Esophagus muscularis mucosa (tissue), 4 donors: ENCODE measurements at places on chromosomes 7 and 10. TPM values are rescaled to one million over a fixed set of nuclear protein-coding genes. Genes with fewer than 3 reads are reported as not detected.
A peak's percentile ranks its signal among the peaks of the same experiment; 100 is the strongest.

Gene ZNF804B
- total RNA-seq = not detected

DNA sequence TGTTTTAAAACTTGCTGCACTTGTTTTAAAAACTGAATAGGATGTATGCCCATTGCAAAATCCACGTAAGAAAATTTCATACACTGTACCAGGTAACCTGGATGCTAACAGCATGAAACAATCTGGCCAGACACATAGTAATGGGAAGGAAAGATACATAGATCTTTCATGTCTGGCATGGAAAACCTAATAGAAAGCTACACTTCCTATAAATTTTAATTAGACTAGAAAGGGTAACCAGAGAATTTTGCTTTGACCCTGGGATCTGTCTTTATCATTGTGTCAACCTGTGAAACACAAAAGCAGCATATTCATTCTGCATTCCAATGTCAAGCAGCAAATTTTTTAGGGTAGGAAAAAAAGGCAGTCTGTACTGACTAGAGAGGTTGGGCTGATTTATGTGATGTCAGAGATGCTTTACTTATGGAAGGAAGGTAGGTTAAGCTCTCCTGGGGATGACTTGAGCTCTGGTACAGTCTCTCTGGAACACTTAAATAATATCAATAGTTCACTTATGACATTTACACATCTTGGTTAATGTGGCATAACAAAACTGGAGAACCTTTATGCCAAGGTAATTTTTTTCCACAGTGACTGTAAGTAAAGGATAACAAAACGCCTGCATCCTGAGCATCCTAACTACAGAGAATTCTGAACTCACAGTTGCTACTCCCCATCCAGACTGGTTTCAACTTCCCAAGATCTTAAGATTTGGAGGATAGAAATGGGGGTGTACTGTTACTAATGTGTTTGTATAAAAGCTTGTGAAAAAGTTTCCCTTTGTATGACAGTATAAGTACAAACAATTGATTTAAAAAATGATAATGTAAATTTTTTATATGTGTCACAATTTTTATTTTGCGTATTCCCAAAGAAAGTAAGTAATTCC, 44.7 kb downstream of the DOCK4 start:
- peak; percentile 17 for DNase-seq

DNA sequence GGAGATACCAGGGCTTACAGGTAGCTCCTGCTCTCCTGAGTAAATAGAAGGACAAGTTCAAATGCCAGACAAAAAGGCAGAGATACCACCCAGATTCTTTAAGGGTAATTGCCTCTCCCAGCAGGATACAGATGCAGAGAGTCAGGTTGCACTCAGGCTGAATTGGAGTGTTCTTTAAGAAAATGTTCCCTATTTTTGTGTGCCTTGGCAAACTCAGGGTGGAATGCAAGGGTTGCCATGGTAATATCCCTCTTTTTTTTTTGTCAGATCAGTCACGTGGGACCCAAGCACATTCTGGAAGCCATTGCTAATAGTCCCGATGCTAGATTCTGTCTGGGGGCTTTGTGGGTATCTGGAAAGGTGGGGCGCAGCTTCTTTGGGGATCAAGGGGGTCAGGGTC, 628.0 kb downstream of the CALN1 start:
- no peak for DNase-seq

Gene HOXA6
- not detected for total RNA-seq

Gene OR9A2
- not detected for total RNA-seq
